ENCODE measurements at places on chromosomes 1 and 21. TPM values are rescaled to one million over a fixed set of nuclear protein-coding genes. Genes with fewer than 3 reads are reported as not detected.

PODN gene
- total RNA-seq: not detected

OR2T11 gene
- total RNA-seq: not detected

LCE3B gene
- not detected for total RNA-seq

SPRR2E gene
- not detected for total RNA-seq

AQP10 gene
- not detected for total RNA-seq

CYP4B1 gene
- not detected for total RNA-seq

- no peaks in the 10 kb centered on the region for H3K36me3 ChIP-seq
- no peak overlapping the region for H3K27ac ChIP-seq
- no peak for DNase-seq
- H3K27me3 ChIP-seq: no peaks in the 10 kb centered on the region
- H3K4me3 ChIP-seq: no peak overlapping the region
Measured at GRCh38 chr21:43760391-43760958, 15.6 kb downstream of the CSTB start.

DNA sequence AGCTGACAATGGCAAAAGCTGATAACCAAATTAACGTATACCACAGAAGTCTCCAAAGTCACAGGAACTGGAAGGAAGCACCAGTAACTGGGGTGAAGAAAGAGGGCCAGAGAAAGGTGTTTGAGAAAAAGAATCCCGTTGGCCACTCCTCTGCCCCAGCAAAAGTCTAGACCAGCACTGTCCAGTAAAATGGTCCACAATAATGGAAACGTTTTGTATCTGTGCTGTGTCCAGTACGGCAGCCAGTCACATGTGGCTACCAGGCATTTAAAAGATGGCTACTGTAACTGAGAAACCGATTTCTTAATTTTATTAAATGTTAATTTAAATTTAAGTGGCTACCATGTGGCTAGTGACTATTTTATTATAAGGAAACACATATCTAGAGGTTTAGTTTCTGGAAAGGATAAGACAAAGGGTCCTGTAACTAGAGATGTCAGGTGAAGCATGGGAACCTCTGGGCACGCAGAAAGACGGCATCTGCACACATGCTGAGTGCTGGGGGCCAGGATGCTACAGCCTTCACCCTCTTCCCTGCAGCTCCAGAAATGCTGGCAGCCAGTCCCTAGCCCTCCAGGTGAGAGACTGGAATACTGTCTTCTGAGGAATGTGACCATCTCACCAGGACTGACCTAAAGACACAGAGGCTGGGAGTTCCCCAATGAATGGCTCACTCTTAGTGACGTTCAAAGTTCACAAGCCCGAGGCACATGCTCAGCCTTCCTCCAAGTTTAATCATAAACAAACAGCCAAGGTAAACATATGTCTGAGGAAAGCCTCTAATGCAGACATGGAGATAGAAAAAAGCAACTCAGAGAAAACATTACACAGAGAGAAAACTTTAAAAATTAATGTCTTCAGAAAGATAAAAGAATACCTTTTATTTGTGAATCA lies 50.7 kb downstream of the JAK1 start:
- peaks cover 84% of the 10 kb centered on the region for H3K4me1 ChIP-seq
- H3K4me3 ChIP-seq: no peak overlapping the region
- no peaks in the 10 kb centered on the region for H3K27me3 ChIP-seq
- no peak for DNase-seq

DNA sequence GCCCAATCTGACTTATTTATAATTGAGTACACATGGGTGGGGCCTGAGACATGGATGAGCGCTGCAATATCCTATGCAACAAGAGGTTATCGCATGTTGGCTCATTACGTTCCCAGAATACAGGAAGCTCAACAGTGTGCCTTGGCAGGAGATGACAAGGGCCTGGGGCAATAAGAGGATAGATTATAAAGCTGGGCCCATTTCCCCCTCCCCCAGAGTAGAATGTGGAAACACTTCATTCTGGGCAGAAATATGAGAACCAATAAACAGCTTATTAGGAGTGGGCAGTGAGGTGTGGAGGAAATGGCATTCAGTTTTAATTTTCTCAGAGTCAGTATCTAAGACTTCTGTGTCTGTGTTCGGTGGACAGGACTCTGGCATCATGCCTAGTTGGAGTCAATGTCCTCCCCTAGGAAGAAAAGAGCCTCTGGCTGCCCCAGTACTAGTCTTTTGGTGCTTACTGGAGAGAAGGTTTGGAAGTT lies 92.8 kb downstream of the PIK3R3 start:
- peaks cover 6% of the 10 kb centered on the region for H3K4me1 ChIP-seq
- H3K4me3 ChIP-seq: no peak overlapping the region
- DNase-seq: no peak

DNA sequence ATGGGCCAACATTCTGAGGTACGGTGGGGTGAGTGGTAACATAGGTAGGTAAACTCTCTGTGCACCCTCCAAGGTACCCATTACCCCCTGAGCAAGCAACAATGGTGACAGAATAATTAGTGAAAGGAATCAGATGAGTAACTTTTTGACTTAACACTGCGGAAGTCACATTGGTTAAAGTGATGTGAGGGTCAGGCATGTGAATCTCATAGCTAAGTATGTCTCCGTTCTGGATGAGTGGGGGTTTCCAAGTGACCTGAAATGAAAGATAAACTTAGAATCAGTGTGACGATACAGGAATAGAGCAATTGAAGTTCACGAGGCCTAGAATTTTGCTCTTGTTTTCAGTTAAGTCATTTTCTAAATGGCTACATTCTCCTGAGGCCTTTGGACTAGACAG lies 311.7 kb downstream of the KCTD3 start:
- DNase-seq: no peak
- no peak overlapping the region for H3K4me3 ChIP-seq
- no peak overlapping the region for H3K27ac ChIP-seq
- no peaks in the 10 kb centered on the region for H3K4me1 ChIP-seq
- no peaks in the 10 kb centered on the region for H3K27me3 ChIP-seq
- H3K36me3 ChIP-seq: no peaks in the 10 kb centered on the region

DNA sequence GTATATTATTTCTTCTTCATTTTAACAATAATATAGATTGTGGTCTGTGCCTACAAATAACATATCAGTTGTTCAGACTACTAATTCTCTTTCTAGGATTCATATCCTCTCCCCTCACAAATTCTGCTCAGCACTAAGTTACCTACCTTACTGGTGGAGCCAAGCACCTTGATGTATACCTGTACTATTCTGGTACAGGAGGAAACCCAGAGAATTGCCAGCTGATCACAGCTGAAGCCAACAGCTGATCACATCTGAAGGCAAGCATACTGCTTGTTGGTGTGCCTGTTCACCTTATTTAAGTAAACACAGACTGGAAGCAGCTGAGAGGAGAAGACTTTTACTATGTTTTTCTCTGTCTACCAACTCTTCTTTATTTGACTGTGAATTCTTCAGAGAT lies 101.8 kb downstream of the PBX1 start:
- H3K27me3 ChIP-seq: no peaks in the 10 kb centered on the region
- no peak overlapping the region for H3K4me3 ChIP-seq
- no peak for DNase-seq
- no peaks in the 10 kb centered on the region for H3K4me1 ChIP-seq

- H3K4me1 ChIP-seq: no peaks in the 10 kb centered on the region
- H3K4me3 ChIP-seq: no peak overlapping the region
- no peak for DNase-seq
- H3K36me3 ChIP-seq: peaks cover 3% of the 10 kb centered on the region
- H3K27me3 ChIP-seq: no peaks in the 10 kb centered on the region
- no peak overlapping the region for H3K27ac ChIP-seq
Measured at GRCh38 chr1:164673584-164674214, 114.7 kb downstream of the PBX1 start.

GRCh38 chr1:64471218-64472039 lies 1.5 kb downstream of the CACHD1 start:
- DNase-seq: peak; percentile 11
- no peaks in the 10 kb centered on the region for H3K36me3 ChIP-seq
- peaks cover 42% of the 10 kb centered on the region for H3K27me3 ChIP-seq

GRCh38 chr1:244893836-244894235 lies 29.5 kb upstream of the HNRNPU start:
- no peaks in the 10 kb centered on the region for H3K36me3 ChIP-seq
- H3K4me3 ChIP-seq: no peak overlapping the region
- H3K27me3 ChIP-seq: no peaks in the 10 kb centered on the region
- H3K4me1 ChIP-seq: no peaks in the 10 kb centered on the region

DNA sequence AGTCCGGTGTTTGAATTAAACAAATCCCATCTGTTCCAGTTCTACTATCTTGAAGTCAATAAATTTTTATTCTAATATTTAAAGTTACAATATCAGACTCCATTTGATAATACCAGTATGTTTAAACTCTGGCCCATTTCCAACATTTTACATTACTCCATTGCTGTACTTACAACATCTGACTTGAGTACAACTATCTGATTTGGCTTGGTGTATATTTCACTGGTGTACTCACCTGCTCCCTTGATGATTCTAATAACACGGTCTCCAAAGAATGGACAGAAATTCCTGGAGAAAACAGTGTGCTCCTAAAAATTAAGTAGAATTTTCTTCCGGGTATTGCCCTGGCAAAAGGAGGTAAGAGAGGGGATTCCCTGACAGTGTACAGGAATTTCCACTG lies 680.5 kb upstream of the ADAMTS5 start:
- H3K4me3 ChIP-seq: no peak overlapping the region
- no peaks in the 10 kb centered on the region for H3K4me1 ChIP-seq
- H3K27me3 ChIP-seq: no peaks in the 10 kb centered on the region

DNA sequence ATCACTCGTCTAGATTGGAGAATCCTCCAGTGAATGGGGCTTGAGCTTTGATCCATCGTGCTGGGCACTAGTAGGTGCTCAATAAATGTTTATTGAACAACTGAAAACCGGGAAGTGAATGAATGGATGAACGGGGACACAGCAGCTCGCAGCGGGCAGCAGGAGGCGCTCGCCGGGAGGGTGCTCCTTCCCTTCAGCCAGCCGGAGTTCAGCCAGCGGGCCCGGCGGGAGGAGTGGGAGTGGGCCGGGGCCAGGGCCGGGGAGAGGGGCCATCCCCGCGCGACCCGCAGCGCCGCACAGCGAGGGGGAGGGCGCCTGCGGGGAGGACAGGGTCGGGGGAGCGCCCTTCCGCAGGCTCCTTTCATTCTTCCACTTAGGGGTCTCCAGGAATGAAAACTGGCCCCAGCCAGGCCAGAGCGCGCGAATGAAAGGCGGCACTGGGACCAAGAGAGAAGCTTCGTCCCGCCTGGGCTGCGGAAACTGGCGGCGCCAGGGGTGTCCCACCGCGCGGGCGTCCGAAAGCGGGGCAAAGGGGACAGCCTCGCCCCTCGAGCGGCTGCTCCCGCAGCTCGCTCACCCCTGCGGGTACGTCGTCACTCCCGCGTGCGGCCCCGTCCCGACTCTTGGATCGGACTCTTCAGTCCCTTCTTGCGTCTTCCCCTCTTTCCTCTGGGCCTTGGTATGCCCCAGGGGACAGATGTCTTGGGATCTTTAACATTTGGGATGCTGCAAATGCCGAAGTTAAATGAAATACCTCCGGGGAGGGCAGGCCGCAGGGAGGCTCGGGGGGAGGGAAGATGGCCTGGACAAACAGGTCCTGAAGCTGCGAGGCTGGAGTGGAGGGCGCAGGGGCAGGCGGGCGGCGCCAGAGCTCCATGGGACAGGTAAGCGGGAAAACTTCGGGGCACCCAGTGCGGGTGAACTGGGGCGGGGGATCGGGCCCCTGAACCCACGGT lies 3.6 kb upstream of the INAVA start:
- H3K36me3 ChIP-seq: no peaks in the 10 kb centered on the region
- no peak for DNase-seq
- no peak overlapping the region for H3K27ac ChIP-seq
- peaks cover 47% of the 10 kb centered on the region for H3K4me1 ChIP-seq

DNA sequence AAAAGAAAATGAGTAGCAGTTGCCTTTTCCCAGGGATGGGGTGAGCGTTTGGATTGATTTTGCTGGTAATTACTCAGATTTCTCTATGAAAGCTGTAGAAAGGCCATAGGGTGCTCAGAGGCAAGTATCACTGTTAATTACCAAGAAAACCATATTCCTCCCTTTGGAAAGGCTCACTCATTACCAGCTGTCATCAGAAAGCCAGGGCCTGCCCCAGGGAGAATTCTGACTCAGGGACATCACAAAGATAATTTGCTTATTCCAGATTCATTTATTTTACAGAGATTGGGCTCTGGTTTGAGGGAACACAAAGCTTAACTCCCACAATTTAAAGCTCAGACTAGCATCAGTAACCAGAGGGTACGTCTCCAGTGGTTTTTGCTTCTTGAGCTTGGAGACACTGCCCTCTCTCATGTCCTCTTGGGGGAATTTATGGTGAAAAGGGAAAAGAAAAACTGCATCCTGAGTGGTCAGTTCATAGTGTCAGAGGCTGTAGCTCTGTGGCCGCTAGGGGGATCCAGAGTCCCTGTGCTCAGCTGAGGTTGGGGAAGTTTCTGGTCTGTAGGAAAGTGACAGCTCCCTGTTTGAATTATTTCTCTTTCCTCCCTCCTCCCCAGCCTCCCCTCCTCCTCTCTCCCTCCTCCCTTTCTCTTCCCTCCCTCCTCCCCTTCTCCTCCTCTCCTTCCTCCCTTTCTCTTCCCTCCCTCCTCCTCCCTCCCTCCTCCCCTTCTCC lies 204.3 kb downstream of the KCNJ6 start:
- no peaks in the 10 kb centered on the region for H3K4me1 ChIP-seq
- H3K27me3 ChIP-seq: peaks cover 31% of the 10 kb centered on the region
- no peak overlapping the region for H3K27ac ChIP-seq
- H3K4me3 ChIP-seq: no peak overlapping the region
- DNase-seq: peak; percentile 56
- H3K36me3 ChIP-seq: no peaks in the 10 kb centered on the region

- no peaks in the 10 kb centered on the region for H3K4me1 ChIP-seq
- no peaks in the 10 kb centered on the region for H3K27me3 ChIP-seq
- H3K36me3 ChIP-seq: no peaks in the 10 kb centered on the region
- no peak overlapping the region for H3K27ac ChIP-seq
- H3K4me3 ChIP-seq: no peak overlapping the region
- DNase-seq: no peak
Measured at GRCh38 chr21:39503123-39503762, 51.5 kb downstream of the SH3BGR start.

DNA sequence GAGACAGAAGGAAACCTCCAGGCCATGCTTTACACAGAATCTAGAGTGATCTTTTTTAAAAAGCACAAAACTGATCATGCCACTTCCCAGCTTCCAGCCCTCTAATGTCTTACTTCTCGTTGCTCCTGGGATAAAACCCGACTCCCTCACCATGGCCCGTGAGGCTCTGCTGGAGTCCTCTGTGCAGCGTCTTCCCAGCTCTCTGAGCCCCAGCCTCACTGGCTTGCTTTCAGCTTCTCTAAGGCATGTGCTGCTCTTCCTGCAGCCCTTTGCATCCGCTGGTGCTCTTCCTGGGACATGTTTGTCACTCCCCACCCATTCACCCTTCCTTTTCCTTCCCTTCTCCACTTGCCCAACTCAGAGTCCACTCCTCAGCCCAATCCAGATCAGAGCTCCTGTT lies 184.1 kb downstream of the AK5 start:
- H3K27ac ChIP-seq: no peak overlapping the region
- no peaks in the 10 kb centered on the region for H3K27me3 ChIP-seq
- no peaks in the 10 kb centered on the region for H3K36me3 ChIP-seq
- H3K4me1 ChIP-seq: peaks cover 9% of the 10 kb centered on the region
- no peak overlapping the region for H3K4me3 ChIP-seq

GRCh38 chr1:114702737-114703136 lies 7.4 kb upstream of the AMPD1 start:
- no peak overlapping the region for H3K27ac ChIP-seq
- H3K27me3 ChIP-seq: no peaks in the 10 kb centered on the region
- no peak for DNase-seq
- H3K36me3 ChIP-seq: peaks cover 3% of the 10 kb centered on the region
